ENCODE measurements at places on chromosomes 13 and 19.

GRCh38 chr13:47707414-47707813 is 293.7 kb downstream of the SUCLA2 start:
- no peak for DNase-seq

DNA sequence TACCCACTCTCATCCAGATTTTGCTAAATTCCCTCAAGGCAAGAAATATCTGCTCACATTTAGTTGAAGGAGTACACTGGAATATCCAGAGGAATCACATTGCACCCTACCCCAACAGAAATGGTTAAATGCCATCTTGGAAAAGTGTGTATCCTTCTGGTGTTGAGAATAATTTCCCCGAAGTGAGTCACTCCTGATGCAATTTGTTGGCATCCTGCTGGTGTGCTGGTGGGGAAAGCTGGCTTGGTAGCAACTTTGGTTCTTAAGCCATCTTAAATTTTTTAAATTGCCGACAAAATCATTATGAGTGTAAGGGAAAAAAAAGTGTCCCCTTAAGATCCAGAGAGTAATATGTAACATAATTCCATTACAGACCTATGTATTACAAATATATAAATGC is 337.3 kb upstream of the DACH1 start:
- no peak for DNase-seq

DNA sequence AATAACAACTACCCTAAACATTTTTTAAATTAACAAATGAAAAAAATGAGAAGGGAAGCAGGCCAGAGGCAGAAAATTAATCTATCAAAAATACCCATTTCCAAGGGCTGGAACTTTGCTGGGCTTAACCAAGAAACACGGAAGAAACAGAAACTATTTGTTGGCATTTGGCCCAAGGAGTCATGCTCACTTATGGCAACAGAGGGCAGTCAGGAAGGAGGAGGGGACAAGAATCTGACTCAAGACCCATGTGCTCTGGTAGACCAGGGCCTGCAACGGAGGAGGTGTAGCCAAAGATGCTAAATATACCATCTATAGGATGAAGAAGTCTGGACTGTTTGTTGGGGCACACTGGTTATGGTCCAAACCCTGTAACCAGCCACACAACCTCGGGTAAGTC is 496.7 kb downstream of the COG6 start:
- peak; percentile 75 for DNase-seq

GRCh38 chr13:27510082-27510481 is 59.7 kb upstream of the MTIF3 start:
- DNase-seq = no peak

- no peak for DNase-seq
These were observed 3.5 kb downstream of the KCNA7 start for GRCh38 chr19:49069026-49069425.
